ENCODE measurements at places on chromosomes 5 and 9.

- no peak for DNase-seq
Observed at GRCh38 chr9:77953590-77953989, 78.0 kb downstream of the GNAQ start.

GRCh38 chr5:110027527-110028322 lies 338.0 kb downstream of the MAN2A1 start:
- DNase-seq = no peak

DNA sequence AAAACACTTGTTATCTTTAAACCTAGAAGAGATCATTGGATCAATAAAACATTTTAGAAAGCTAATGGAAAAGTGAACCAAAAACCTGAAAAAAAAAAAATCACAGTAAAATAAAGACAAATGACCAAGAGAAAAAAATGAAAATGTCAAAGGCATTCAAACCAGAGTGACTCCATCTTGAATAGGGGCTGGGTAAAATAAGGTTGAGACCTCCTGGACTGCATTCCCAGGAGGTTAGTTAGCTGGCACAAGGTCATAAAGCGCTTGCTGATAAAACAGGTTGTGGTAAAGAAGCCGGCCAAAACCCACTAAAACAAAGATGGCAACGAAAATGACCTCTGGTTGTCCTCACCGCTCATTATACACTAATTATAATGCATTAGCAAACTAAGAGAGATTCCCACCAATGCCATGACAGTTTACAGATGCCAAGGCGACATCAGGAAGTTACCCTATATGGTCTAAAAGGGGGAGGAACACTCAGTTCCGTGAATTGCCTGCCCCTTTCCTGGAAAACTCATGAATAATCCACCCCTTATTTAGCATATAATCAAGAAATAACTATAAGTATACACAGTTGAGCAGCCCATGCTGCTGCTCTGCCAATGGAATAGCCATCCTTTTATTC lies 116.7 kb upstream of the NEK6 start:
- no peak for DNase-seq

- peak; percentile 87 for DNase-seq
Observed at GRCh38 chr5:177494346-177495195, 2.8 kb downstream of the PDLIM7 start.

- DNase-seq = no peak
Observed at GRCh38 chr5:35850967-35851680, 5.6 kb upstream of the IL7R start.

GRCh38 chr9:100196215-100196614 lies 97.2 kb downstream of the INVS start:
- DNase-seq = no peak

- DNase-seq = no peak
Observed at GRCh38 chr5:98772415-98773213, 849 bp upstream of the RGMB start.

DNA sequence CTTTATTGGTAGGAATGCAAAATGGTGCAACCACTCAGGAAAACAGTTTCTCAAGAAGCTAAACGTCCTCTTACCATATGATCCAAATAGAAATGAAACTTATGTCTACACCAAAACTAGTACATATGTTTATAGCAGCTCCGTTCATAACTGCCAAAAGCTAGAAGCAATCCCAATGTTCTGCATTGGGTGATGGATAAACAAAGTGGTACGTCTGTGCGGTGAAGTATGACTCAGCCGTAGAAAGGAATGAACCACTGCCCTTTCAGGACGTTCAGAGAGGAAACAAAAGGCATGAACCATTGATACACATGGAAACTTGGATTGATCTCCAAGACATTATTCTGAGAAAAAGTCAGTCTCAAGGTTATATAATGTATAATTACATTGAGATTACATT lies 27.6 kb downstream of the HNRNPH1 start:
- DNase-seq = no peak

GRCh38 chr9:130487500-130487899 lies 42.7 kb downstream of the ASS1 start:
- DNase-seq = no peak

DNA sequence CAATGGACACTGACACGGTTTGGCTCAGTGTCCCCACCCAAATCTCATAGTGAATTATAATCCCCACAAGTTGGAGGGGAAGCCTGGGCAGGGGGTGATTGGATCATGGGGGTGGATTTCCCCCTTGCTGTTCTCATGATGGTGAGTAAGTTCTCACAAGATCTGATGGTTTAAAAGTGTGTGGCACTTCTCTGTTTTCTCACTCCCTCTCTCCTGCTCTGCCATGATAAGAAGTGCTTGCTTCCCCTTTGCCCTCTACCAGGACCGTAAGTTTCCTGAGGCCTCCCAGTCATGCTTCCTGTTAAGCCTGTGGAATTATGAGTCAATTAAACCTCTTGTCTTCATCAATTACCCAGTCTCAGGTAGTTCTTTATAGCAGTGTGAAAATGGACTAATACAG lies 115.8 kb upstream of the KIF2A start:
- no peak for DNase-seq

GRCh38 chr9:134637696-134638501 lies 3.7 kb upstream of the COL5A1 start:
- no peak for DNase-seq

- DNase-seq = no peak
Observed at GRCh38 chr9:98603821-98604383, 104.8 kb downstream of the GABBR2 start.

DNA sequence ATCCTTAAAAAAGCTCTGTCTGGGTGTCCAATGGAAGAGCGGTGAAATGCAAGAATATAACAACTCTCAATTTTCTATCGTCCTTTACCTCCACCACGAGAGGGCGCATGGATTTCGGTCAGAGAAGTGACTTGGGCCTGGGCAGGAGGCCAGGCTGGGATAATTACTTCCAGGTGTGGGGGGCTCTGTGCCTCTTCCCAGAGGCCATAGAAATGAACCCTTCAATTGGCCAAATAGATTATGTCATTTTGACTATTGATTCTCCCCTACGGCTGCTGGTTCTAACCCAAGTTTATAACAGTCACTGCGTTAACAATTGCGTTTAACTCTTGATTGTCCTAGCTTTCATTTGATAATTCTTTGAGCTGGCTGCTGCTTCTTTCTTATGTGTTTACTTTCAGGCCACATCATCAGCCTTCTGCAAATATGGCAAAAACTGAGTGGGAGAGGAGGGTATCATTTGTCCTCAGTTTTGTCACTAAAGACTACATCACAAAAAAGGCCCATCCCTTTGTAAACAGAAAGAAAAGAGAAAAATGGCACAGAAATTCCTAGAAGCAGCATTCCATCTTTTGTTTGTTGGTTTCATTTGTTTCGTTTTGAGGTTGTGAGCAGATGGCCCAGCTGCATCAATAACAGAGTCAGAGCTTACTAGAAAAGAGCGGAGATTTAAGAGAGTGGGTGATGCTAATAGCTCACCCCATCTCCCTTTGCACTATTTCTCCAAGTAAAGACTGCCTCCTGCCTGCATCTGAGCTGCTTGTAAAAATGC lies 45.4 kb upstream of the ZFR start:
- peak; percentile 94 for DNase-seq

GRCh38 chr5:89697581-89697980 lies 712.0 kb downstream of the CETN3 start:
- no peak for DNase-seq

DNA sequence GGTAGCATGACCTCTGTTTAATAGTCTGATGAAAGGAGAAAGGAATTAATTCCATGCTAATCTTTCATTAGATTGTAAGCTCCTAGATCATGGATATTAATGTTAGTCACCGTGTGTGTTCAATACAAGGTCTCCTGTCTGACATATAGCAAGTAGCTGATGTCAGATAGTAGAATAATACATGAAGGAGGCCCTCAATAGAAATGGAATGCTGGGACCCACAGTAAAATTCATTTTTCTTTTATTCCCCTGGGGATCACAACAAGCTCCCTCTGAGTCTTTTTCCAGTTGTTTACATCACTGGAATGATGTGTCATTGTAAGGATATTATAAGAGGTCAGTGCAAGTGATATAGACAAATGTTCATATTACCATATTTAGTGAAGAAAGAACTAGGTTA lies 240.3 kb upstream of the TRPC7 start:
- no peak for DNase-seq

DNA sequence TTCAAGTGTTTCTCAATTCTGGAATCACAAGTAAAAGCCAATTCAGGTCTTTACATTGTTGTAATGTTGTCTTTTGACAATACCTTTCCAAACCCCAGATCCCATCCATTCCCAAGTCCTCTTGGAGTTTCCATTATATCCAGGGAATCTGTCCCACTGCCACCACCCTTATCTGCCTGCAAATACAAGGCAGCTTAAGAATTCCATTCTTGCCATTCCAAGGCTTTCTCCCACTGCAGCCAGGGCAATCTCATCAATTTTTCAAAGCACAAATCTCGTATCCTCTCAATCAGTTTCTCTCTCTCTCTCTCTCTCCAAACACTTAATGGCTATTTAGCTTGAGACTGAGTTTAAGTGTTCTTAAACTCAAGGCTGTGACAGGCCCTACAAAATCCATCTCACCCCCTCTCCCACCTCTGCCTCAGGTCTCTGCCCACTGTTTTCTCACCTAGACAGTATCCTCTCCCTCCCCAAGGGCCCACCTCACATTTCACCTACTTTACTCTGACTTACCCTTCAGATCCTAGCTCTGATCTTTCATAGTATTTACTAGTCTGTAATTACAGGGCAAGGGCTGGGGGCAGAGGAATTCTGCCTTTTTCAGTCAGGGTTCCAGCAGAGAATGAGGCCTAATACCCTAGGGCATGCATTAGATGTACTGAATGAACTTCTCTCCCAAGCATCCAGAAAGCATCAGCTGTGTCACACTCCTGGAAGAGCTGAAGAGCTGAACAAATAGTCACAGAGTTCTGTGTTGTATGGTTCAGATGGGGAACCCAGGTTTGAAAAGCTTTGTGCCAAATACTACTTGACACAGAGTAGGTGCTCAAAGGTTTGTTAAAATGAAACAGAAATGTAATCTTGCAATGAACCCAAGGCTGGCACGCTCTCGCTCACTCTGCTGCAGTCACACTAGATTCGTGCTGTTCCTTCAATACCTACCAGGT lies 46.0 kb downstream of the RAPGEF1 start:
- no peak for DNase-seq

DNA sequence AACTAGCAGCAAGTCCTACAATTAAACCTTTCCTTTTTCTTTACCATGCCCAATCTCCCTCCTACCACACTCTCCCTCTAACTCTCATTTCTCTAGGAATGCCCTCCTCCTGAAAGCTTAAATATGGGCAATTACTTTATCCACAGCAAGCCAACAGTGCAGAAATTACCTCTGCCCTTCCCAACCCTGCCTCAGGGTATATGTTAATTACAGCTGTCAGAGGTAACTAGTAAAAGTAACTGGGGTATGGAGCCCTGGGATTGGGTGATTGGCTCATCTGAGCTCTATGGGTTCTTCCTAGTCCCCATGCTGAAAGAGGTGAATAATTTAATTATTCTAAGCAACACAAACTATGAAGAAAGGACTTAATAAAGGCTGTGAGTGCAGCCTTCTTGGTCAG lies 478.9 kb upstream of the NMUR2 start:
- no peak for DNase-seq

DNA sequence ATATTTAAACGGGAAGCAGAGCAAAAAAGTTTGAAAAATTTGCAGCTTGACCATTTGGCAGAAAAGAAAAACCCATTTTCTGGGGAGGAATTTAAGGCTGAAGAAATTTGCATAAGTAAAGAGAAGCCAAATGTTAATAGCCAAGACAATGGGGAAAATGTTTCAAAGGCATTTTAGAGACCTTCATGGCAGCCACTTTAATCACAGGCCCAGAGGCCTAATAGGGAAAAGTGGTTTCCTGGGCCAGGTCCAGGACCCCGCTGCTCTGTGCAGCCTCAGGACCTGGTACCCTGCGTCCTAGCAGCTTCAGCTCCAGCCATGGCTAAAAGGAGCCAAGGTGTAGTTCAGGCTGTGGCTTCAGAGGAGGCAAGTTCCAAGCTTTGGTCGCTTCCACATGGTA lies 507.3 kb downstream of the SLCO4C1 start:
- no peak for DNase-seq

- DNase-seq = no peak
Observed at GRCh38 chr5:78355561-78355960, 4.9 kb upstream of the SCAMP1 start.

GRCh38 chr9:111838439-111838838 lies 43.7 kb upstream of the SHOC1 start:
- DNase-seq = no peak

DNA sequence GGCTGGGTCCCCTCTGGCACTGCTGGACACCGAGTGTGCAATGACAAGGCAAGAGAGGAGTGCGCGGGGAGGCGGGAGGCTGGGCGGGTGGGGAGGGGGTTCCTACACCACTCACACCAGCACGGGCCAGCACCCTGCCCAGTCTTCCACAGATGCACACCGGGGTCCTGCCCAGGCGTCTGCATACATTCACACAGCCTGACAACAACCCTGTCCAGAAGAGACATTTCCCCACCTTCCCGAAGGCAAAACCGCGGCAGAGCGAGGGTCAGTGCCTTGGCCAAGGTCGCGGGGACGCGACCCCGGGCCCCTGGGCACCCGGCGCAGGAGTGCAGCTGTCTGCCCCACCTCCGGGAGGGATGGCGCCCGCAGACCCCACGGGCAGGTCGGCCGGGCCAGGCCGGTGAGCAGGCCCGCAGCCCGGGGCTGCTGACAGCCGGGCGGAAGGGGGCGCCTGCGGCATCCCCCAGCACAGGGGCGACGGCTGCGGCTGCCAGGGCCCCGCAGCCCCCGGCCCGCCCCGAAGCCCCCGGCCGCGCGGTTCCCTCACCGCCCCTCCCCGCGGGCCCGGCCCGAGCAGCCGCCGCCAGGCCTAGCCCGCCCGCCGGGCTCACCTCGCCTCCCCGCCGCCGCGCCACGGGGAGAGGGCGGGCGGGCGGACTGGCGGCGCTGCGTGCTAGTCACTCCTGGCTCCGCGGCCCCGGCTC lies 496 bp downstream of the MAPK9 start:
- DNase-seq = peak; percentile 77

GRCh38 chr5:80504833-80505232 lies 16.9 kb downstream of the FAM151B start:
- DNase-seq = no peak

DNA sequence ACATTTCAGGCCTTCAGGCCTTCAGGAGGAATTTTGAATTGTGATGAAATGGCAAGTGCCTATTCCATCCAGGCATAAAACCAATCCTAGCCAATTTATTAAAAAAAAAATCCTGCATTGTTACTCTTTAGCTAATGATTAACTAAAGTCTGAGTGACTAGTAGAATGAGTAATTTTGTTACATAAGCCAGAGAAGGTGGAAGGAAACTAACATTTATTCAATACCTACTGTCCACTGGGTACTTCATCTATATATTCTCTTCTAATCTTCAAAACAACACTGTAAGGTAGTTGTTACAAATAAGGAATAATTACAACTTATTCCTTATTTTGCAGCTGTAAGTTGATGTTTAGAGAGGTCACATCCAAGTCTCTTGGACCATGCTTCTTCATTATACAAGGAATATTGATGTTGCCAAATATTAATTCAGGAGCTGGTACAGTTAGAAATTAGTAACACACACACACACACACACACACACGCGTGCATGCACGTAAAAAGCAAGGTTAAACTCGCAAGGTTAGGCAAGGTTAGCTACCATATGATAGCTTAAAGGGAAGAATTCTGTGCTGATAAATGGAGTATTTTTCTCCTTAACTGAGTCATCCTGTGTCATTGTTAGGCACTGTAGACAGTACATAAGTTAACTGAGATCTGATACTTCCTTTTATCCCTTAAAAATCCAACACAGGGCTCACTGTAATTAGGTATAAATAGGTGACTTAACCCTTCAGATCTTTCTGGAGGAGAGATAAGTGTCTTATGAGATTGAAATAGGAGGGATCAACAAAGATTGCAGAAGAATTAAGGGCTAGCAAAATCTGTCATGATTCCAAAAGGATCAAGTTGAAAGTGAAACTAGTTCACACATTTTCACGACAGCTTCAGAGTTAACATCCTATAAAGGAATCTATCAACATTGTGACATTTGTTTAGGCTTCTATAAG lies 596.9 kb downstream of the PDE4D start:
- no peak for DNase-seq
